MCF 10A (cell line): ENCODE measurements at places on chromosomes 1 and 21. TPM values are rescaled to one million over a fixed set of nuclear protein-coding genes. Genes with fewer than 3 reads are reported as not detected.
A peak's percentile ranks its signal among the peaks of the same experiment; 100 is the strongest.

DNA sequence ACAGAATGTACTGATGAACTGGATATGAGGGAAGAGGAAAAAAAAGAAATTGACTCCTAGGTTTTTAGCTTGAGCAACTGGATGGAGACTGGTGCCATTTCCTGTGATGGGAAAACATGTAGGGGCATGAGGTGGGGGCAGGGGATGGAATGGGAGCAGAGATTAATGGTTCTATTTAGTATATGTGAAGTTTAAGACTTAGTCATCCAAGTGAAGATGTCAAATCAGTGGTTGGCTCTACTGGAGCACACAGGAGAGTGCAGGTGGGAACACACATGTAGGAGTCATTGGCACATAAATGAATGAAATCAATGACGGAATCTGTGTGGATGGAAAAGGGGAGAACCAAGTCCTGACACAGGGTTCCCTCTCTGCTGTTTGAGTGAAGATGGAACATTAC, 224.4 kb upstream of the COA6 start:
- no peak overlapping the region for H3K27ac ChIP-seq
- no peak for DNase-seq
- H3K36me3 ChIP-seq, result no peaks in the 10 kb centered on the region
- peaks cover 17% of the 10 kb centered on the region for H3K4me1 ChIP-seq
- no peaks in the 10 kb centered on the region for H3K27me3 ChIP-seq

GRCh38 chr21:35239811-35240219, 190.7 kb upstream of the RUNX1 start:
- no peak overlapping the region for H3K27ac ChIP-seq
- no peak for DNase-seq
- H3K27me3 ChIP-seq, result no peaks in the 10 kb centered on the region

DNA sequence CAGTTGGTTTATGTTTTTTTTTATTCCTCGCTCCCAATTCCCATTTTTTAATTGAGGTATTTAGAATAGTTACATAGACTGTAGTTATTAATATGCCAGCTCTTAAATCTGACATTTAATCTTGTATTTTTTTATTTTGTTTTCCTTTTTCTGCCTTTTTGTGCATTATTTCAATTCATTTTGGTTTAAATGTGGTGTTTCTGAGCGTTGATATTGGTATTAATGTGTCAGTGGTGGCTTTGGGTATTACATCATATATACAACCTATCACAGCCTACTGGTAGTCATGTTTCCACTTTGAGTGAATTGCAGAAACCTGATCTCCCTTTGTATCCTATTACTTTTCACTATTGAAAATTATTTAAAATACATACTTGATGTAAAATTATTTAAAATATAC, 1027.3 kb downstream of the KCNT2 start:
- H3K4me1 ChIP-seq, result peaks cover 5% of the 10 kb centered on the region
- no peak for DNase-seq
- H3K36me3 ChIP-seq, result no peaks in the 10 kb centered on the region
- no peak overlapping the region for H3K27ac ChIP-seq
- H3K4me3 ChIP-seq, result no peak overlapping the region

- peak; percentile 61 for DNase-seq
- no peaks in the 10 kb centered on the region for H3K36me3 ChIP-seq
- peaks cover 16% of the 10 kb centered on the region for H3K4me1 ChIP-seq
- H3K4me3 ChIP-seq, result peak overlapping the region; percentile 81
- no peak overlapping the region for H3K27ac ChIP-seq
- peaks cover 6% of the 10 kb centered on the region for H3K27me3 ChIP-seq
These were observed 1.5 kb downstream of the GCLM start for GRCh38 chr1:93907718-93908117.

DNA sequence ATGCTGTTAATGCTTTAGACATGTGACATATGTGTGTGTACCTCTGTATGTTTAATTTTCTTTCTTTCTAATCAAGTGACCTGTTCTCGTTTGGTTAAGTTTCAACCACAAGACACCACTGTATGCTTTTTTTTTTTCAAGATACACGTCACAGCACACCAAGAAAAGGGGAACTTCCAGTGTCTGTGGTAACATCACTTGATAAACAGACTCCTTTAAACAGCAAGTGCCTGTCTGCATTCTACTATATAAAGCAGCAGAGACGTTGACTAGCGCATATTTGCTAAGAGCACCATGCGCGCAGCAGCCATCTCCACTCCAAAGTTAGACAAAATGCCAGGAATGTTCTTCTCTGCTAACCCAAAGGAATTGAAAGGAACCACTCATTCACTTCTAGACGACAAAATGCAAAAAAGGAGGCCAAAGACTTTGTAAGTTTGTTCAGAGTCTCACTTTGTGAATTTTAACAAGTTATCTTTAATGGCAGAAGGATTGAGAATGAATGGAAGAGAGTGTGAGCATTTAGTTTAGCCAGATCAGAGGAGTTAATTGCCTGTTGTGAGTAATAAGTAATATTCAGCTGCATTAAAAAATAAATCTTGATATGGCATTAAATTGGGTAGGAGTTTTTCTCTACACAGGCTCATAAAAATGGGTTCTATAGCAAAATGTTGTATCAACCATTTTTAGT, at the start of gene RGS1:
Gene RGS1 (plus strand): TSS at position 275 of the 691 bp plus-strand sequence. CDS start 20 bp downstream, at position 295.
- H3K4me3 ChIP-seq, result no peak within 1 kb of the TSS
- no peaks in the 10 kb centered on the region for H3K36me3 ChIP-seq
- H3K27me3 ChIP-seq, result no peaks in the 10 kb centered on the region
- DNase-seq, result no peak
- peaks cover 6% of the 10 kb centered on the region for H3K4me1 ChIP-seq
- H3K27ac ChIP-seq, result no peak within 1 kb of the TSS

GRCh38 chr1:98143403-98143802, 222.6 kb upstream of the DPYD start:
- H3K27ac ChIP-seq, result no peak overlapping the region
- peak; percentile 12 for DNase-seq
- H3K4me3 ChIP-seq, result no peak overlapping the region
- H3K27me3 ChIP-seq, result no peaks in the 10 kb centered on the region

DNA sequence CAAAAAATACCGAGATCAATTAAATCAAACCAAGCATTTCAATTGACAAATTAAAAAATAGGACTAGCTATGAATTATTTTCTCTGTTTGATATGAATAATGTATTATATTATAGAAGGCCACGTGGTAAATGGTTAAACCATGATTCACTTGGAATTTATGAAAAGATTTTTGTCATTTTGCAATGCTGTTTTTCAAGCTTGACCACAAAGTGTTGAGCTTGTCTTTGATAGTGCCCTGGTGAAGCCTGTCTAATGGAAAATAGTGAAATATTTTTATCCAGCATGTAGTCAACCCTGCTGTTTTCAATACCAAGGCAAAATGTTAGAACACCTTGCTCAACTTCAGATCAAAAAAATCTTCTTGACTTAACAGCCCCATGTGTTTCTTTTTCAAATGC, 288.0 kb upstream of the PRMT6 start:
- peaks cover 13% of the 10 kb centered on the region for H3K4me1 ChIP-seq
- no peaks in the 10 kb centered on the region for H3K36me3 ChIP-seq
- peak; percentile 37 for DNase-seq
- H3K27me3 ChIP-seq, result no peaks in the 10 kb centered on the region
- H3K4me3 ChIP-seq, result no peak overlapping the region
- H3K27ac ChIP-seq, result peak overlapping the region; percentile 78

GRCh38 chr21:35020902-35021301, 28.2 kb downstream of the RUNX1 start:
- no peaks in the 10 kb centered on the region for H3K27me3 ChIP-seq
- H3K36me3 ChIP-seq, result peaks cover 6% of the 10 kb centered on the region
- H3K4me3 ChIP-seq, result no peak overlapping the region
- no peak for DNase-seq
- H3K27ac ChIP-seq, result no peak overlapping the region

DNA sequence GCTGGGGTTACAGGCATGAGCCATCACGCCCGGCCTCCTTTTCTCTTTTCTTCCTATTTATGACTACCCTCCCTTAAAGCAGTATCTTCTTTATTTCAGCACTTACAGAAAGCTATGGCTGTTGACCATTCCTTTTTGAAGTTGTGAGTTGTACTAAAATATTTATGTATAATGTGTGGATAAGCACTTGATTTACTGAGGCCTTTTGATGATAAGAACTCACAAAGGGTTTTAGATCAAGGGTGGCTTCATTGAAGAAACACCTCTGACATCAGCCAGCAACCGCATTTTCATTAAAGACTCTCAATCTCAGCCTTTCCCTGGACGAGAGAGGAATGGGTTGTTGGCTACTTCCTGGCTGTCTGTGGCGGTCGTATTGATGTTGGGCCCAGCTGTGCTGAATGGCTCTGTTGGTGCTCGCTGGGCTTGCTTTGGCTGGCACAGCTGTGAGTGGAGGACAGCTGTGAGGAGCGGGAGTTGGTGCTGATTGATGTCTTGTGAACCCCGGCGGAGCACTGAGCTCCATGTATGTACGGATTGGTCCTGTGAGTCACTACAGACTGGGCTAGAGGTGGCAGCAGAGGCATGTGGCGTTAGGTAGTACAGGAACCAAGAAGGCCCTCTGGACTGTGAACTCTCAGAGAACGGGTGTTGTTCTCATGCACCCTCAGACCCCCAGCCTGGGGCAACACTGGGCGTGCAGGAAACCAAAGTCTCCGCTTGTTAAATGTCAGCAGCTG, 208.8 kb downstream of the KIF26B start:
- H3K4me3 ChIP-seq, result no peak overlapping the region
- no peak for DNase-seq
- H3K4me1 ChIP-seq, result no peaks in the 10 kb centered on the region
- no peaks in the 10 kb centered on the region for H3K27me3 ChIP-seq

GRCh38 chr1:75514270-75514669, 96.6 kb downstream of the SLC44A5 start:
- no peak overlapping the region for H3K4me3 ChIP-seq
- H3K36me3 ChIP-seq, result no peaks in the 10 kb centered on the region
- peaks cover 5% of the 10 kb centered on the region for H3K4me1 ChIP-seq
- peak; percentile 22 for DNase-seq

GRCh38 chr1:246642719-246643118, 76.5 kb downstream of the CNST start:
- H3K27me3 ChIP-seq, result no peaks in the 10 kb centered on the region
- H3K27ac ChIP-seq, result no peak overlapping the region
- no peaks in the 10 kb centered on the region for H3K4me1 ChIP-seq
- peaks cover 39% of the 10 kb centered on the region for H3K36me3 ChIP-seq
- no peak for DNase-seq
- H3K4me3 ChIP-seq, result no peak overlapping the region

GRCh38 chr1:224533517-224533916, 82.6 kb upstream of the CNIH3 start:
- no peak for DNase-seq
- H3K4me3 ChIP-seq, result no peak overlapping the region
- H3K27me3 ChIP-seq, result no peaks in the 10 kb centered on the region
- H3K4me1 ChIP-seq, result peaks cover 16% of the 10 kb centered on the region

GRCh38 chr1:161777261-161777660, 11.1 kb downstream of the ATF6 start:
- H3K4me1 ChIP-seq, result no peaks in the 10 kb centered on the region
- no peak for DNase-seq
- no peaks in the 10 kb centered on the region for H3K27me3 ChIP-seq
- H3K36me3 ChIP-seq, result peaks cover 19% of the 10 kb centered on the region
- H3K27ac ChIP-seq, result no peak overlapping the region
- no peak overlapping the region for H3K4me3 ChIP-seq

GRCh38 chr1:78340006-78340405, 150.8 kb upstream of the PTGFR start:
- peak overlapping the region; percentile 65 for H3K27ac ChIP-seq
- H3K27me3 ChIP-seq, result no peaks in the 10 kb centered on the region
- peak; percentile 79 for DNase-seq
- H3K4me1 ChIP-seq, result peaks cover 27% of the 10 kb centered on the region
- H3K4me3 ChIP-seq, result no peak overlapping the region

DNA sequence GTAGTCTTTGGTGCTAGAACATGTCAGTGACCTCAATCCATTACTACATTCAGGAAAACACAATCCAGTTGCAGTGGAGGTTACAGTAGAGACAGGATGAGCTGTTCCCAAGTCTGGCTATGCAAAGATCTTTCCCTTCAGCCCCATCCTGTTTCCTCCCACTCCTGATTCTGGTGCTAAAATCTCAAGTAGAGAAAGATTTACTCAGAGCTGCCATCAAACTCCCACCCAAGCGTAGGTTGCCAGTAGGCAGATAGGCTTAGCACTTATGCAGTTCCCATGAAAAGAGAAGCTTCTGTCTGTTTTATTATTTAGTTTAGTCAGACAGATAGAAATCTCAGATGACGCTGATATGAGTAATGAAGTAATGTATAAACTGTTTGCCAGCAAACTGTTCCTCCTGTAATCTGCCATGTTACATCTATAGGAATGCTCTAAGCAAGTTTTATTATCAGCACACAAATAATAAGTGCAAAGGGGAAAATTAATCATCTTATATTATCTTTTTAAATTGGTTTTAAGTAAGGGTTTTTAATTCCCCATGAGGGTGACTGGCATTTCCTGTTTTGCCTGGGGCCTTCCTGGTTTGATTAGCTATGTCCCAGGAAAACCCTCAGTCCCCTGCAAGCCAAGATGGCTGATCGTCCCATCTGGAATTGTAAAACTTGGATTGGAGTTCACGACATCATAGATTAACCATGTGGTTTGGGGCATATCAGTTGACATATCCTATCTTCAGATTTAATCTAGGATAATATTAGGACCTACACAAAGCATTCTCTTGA, 188.3 kb upstream of the PALMD start:
- H3K27me3 ChIP-seq, result no peaks in the 10 kb centered on the region
- peak; percentile 57 for DNase-seq
- H3K4me1 ChIP-seq, result peaks cover 14% of the 10 kb centered on the region
- peak overlapping the region; percentile 36 for H3K27ac ChIP-seq
- no peak overlapping the region for H3K4me3 ChIP-seq
- no peaks in the 10 kb centered on the region for H3K36me3 ChIP-seq

DNA sequence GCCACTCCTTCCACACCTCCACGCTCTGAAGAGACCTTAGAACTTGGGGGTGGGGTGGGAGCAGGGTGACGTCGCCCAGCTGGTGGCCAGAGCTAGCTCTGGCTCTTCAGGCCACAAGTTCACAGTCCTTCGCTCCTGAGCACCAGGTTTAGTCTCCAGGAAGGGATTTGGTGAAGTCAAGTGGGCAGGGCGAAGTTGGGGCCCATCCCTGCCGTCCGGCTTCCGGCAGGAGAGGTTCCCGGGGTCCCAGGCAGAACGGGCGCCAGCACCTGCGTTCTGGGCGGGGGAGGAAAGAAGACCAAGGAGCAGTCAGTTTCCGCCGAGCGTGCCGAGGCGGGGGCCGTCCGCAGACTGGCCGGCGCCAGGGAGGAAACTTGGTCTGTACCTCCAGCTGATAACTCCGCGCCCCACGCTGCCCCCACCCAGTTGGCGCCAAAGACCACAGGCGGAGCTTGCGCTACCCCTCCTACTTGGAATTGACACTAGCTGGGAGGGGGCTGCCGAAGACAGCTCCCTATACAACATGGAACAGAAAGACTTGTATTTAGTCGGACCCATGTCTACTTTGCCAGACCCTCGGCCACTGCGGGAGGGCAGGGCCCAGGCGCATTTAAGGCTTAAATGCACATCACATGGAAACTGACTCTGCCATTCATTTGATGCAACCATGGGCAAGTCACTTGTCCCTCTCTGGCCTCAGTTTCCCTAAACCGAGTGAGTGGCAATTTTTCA, 995 bp downstream of the ID3 start:
- peaks cover 45% of the 10 kb centered on the region for H3K4me1 ChIP-seq
- DNase-seq, result peak; percentile 66
- H3K27me3 ChIP-seq, result no peaks in the 10 kb centered on the region
- peak overlapping the region; percentile 90 for H3K27ac ChIP-seq
- peak overlapping the region; percentile 94 for H3K4me3 ChIP-seq

FAM78B gene
- 1.1 and 1.5 TPM in 2 replicates for total RNA-seq

TTC3 gene
- 74.4 and 84.4 TPM in 2 replicates for total RNA-seq

TSPAN1 gene
- total RNA-seq, result 22.7 and 41.7 TPM in 2 replicates

NECTIN4 gene
- 7.0 and 11.2 TPM in 2 replicates for total RNA-seq

FCGR3A gene
- not detected in 2 replicates for total RNA-seq

IL10 gene
- total RNA-seq, result not detected in 2 replicates

KIF17 gene
- 0.19 and 1.9 TPM in 2 replicates for total RNA-seq

GBP6 gene
- not detected in 2 replicates for total RNA-seq
